Renal pelvis (tissue), 12 donors: ENCODE measurements at places on chromosomes 5 and 9. TPM values are rescaled to one million over a fixed set of nuclear protein-coding genes. Genes with fewer than 3 reads are reported as not detected.

Gene AQP7
- polyA plus RNA-seq = 33.2 TPM

Gene LECT2
- 2.1 TPM for polyA plus RNA-seq

- no peak for DNase-seq
These were observed 7.2 kb upstream of the C1QTNF2 start for GRCh38 chr5:160377651-160378050.

- no peak for DNase-seq
These were observed 3.1 kb downstream of the CAMK4 start for GRCh38 chr5:111227226-111227782.

Gene KCNMB1
- polyA plus RNA-seq = 1.3 TPM

Gene PCDHGC5
- polyA plus RNA-seq = 0.40 TPM

GRCh38 chr9:15389173-15389572, 33.5 kb upstream of the SNAPC3 start:
- DNase-seq = no peak

DNA sequence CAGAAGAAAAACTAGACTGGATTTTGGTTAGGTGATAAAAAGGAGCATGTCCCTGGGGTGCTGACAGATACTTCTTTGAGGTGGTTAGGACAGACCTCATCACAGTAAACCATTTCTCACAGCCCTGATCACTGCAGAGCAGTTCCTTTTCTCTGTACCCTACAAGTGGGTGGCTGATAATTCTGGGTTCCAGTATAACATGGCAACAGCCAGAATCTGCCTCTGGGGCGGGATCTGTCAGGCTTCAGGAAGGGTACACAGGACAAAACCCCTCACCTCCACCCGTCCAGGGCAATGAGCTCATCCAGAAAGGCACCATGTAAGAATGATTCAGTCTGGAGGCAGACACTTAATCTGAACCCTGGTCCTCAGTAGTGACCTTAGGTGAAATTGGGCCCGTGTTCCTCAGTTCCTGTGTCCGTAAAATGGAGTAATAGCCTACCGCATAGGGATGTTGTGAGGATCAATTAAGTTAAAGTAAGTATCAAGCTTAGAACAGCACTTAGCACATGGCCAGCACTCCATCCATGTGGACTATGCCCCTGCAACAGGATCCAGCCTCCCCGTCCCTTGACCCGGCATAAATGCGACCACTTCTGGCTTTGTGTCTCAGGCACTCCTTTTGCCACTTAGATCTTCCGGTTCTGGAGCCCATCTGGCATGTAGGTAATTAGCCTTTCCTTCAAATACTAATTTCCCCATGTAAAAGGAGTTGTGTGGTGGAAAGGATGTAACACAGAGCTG, 129.2 kb downstream of the LHFPL2 start:
- no peak for DNase-seq

DNA sequence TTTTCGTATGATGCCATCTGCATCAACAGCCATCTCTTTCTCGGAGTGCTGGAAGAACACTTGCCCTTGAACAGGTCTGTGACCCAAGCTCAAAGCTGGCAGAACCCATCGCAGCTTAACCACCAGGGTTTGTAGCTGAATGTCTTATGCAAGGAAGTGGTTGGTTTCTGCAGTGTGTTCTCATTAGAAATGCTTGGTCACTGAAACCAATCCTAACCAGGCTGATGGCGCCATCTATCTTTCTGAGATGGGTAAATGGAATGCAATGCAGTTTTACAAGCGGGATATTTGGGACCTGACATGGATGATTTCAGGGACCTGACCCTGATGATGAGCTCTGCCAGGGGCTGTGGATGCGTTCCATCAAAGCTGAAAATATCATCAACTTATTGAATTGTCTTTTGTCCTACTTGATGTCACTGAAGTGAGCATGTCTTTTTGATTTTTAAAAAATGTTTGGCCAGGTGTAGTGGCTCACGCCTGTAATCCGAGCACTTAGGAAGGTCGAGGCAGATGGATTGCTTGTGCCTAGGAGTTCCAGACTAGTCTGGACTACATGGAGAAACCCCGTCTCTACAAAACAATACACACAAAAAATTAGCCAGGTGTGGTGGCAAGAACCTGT, 28.7 kb downstream of the DMRT3 start:
- DNase-seq = peak; percentile 46

DNA sequence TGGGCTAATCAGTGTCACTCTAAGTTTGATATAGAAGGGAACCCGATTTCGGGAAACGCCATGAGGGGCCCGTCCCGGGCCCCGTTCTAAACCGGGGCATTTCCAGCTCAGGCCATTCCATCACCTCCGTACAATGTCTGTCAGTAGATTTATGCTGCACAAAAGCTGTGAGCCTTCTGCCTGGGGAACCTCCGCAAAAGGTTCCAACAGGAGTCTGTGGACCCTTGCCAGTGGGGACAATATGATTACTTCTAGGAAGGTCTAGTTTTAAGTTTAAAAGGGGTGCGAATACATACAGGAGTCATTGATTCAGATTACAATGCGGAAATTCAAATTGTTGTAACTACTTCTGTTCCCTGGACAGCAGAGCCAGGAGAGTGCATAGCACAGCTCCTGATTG, 57.6 kb downstream of the RAPGEF1 start:
- DNase-seq = no peak

DNA sequence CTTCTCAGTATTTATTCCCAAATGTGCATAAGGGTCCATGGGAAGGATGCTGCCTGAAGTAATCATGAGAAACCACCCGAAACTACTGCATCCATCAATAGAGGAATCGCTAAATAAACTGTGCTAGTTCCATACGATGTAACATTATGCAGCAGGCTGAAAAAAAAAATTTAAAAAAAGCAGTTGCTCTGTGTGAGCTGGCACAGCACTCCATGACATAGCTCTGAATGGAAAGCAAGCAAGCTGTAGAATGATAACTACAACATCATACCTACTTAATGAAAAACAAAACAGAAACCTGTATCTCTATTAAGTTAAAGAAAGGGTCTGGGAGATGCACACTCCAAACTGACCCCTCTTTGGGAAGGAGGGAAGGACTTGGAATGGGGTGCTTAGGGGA, 49.3 kb downstream of the SHB start:
- DNase-seq = no peak

- DNase-seq = no peak
These were observed 145.9 kb upstream of the ZNF608 start for GRCh38 chr5:124892185-124892848.

- no peak for DNase-seq
These were observed 87.6 kb downstream of the PIK3R1 start for GRCh38 chr5:68303038-68303738.

Gene RLN1
- polyA plus RNA-seq = 0.65 TPM

Gene FOXD4L4
- 0.34 TPM for polyA plus RNA-seq

Gene THBS4
- polyA plus RNA-seq = 19.8 TPM

Gene EDIL3
- 46.8 TPM for polyA plus RNA-seq
